ENCODE measurements at places on chromosomes 2 and 18.

- peak; percentile 87 for ATAC-seq
Observed at GRCh38 chr2:98483257-98483861, 38.7 kb downstream of the INPP4A start.

GRCh38 chr2:128692895-128693742, 374.5 kb upstream of the HS6ST1 start:
- no peak for ATAC-seq

DNA sequence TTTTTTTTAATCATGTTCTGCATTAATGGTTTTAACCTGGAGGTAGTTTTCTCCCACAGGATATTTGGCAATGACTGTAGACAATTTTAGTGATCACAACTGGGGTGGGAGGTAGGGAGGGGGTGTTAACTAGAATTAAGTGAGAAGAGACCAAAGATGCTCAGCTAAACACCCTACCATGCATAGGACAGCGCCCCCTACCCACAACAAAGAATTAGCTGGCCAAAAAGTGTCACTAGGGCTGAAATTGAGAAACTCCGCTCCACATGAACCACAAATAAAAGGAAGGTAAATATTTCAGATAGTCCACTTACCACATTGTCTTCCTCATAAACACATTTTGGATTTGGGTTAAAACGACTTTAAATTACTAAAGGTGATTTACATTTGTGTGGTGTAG, 942.6 kb downstream of the SUCLG1 start:
- no peak for ATAC-seq

- no peak for ATAC-seq
Observed at GRCh38 chr2:147740211-147740927, 104.5 kb upstream of the ACVR2A start.

GRCh38 chr2:116098049-116098448, 1655.6 kb downstream of the DPP10 start:
- no peak for ATAC-seq

DNA sequence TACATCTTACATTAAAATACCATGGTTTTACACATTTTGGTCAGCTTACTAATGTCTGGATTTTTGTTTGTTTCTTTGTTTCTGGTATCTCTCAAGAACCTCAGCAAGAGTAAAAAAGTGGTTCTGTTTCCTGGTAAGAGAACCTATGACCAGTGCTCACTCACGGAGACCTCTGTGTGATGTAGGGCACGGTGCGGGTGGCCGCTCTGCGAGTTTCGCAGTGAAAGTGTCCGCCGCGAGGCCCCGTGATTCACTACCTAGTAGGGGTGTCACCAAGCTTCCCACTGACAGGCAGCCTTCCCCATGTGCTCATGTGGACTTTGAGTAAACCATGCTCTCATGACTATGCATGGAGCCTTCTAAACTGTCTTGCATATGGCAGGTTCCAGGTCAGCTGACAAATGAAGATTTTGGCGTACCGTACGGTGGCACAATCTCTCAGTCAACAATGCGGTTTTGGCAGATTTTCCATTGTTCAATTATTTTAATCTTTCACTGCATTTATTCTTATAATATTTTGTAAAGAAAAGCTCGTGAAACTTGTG, 137.3 kb downstream of the DCDC2C start:
- ATAC-seq: no peak

GRCh38 chr2:236728916-236729670, 159.5 kb downstream of the ACKR3 start:
- ATAC-seq: no peak

GRCh38 chr2:181334158-181334826, 122.9 kb upstream of the ITGA4 start:
- peak; percentile 36 for ATAC-seq

GRCh38 chr2:43218155-43218701, 8.2 kb downstream of the ZFP36L2 start:
- ATAC-seq: peak; percentile 6

DNA sequence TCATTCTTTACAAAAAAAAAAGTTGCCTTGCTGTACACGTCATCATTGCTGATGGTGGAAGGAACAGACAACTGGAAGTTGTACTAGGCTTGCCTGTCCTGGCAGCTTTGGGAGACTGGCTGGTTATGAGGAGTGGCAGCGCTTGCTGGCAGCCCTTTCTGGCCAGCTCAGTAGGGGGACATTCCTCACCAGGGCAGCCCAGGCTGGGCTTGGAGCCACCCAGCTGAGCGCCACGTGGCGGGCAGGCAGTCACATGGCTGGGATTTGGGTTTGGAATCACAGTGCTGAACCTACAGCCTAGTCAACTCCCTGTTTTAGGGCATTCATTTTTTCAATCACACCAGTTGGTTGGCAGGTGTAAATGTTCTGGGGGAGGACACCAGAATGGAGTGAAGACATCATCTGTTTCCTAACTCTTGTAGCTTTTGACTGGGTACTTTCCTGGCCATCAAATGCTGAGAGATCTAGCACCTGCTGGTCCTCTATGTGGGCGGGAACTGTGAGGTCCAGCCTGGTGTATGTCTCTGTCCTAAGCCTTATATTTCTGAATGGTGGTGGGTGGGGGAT, 139.3 kb downstream of the SETBP1 start:
- ATAC-seq: no peak

GRCh38 chr2:39881948-39882347, 102.9 kb upstream of the THUMPD2 start:
- no peak for ATAC-seq

Data from stimulated activated memory B cell treated with anti-CD40 and anti-IgM and Interleukin-4, amounts not matched to agents 10 μg/mL and 1 μg/mL and 100 μg/mL, for 72 hours (primary cell).